Kidney (tissue), 22 donors: ENCODE measurements at places on chromosomes 6 and 20. TPM values are rescaled to one million over a fixed set of nuclear protein-coding genes. Genes with fewer than 3 reads are reported as not detected.
A peak's percentile ranks its signal among the peaks of the same experiment; 100 is the strongest.

DNA sequence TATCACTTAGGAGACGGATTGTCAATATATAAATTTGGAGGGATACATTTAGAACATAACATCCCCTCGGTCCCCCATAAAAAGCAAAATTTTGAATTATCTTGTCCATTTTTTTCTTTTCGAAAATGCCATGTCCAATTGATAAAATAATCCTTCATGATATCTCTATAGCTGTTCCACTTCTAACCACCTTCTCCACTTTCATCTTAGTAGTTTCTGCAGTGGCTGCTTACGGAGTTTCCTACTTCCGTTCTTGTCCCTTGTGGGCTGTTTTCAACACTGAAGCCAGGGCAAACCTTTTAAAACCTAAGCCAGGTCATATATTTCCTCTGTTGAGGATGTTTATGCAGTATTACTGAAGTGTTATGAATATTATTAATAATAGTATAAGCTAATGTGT, 37.9 kb downstream of the KCNQ5 start:
- no peak for DNase-seq
- H3K36me3 ChIP-seq = no peaks in the 10 kb centered on the region
- no peak overlapping the region for H3K27ac ChIP-seq
- no peak overlapping the region for H3K4me3 ChIP-seq
- H3K27me3 ChIP-seq = no peaks in the 10 kb centered on the region
- H3K4me1 ChIP-seq = no peaks in the 10 kb centered on the region

GRCh38 chr6:81366972-81367371, 385.5 kb downstream of the TENT5A start:
- no peak overlapping the region for H3K27ac ChIP-seq
- H3K36me3 ChIP-seq = no peaks in the 10 kb centered on the region
- H3K27me3 ChIP-seq = no peaks in the 10 kb centered on the region
- DNase-seq = no peak
- no peak overlapping the region for H3K4me3 ChIP-seq

GRCh38 chr6:21885111-21885510, 291.6 kb downstream of the SOX4 start:
- peaks cover 9% of the 10 kb centered on the region for H3K4me1 ChIP-seq
- no peaks in the 10 kb centered on the region for H3K36me3 ChIP-seq
- DNase-seq = no peak

GRCh38 chr20:19633985-19634384, 124.1 kb upstream of the RIN2 start:
- H3K36me3 ChIP-seq = no peaks in the 10 kb centered on the region
- no peak overlapping the region for H3K4me3 ChIP-seq
- peak; percentile 22 for DNase-seq
- no peaks in the 10 kb centered on the region for H3K27me3 ChIP-seq

- no peak for DNase-seq
- H3K4me1 ChIP-seq = peaks cover 10% of the 10 kb centered on the region
- H3K27me3 ChIP-seq = no peaks in the 10 kb centered on the region
Measured at GRCh38 chr20:62780696-62781095, 15.6 kb upstream of the MRGBP start.

DNA sequence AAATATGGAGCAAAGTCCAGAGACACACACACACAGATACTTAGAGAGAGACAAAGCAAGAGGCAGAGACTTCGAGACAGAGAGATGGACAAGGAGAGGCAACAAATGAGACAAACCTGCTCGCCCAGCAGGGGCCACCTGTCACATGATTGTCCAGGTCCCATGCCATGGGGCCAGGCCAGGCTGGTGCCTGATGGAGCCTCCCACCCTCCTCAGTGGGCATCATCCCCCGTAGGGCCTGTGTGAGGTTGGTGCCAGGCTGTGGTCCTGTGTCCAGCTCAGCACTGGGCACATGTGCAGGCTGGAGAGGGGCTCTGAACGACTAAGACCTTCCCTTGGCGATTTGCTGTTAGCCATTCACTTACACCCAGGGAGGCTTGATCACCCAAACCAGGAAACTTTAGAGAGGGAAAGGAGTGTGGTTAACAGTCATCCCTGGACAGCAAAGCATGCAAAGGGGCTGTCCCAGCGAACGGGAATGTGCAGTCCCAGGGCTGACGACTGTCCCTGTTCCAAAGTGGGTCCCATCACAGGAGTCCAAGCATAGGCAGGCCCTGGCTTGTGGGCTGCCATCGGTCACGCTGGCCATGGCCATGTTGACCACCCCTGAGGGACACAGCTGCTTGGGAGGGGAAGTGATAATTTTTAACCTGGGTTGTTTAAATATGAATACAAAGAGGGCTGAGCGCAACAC, 38.4 kb upstream of the PHACTR3 start:
- H3K27ac ChIP-seq = no peak overlapping the region
- no peaks in the 10 kb centered on the region for H3K4me1 ChIP-seq
- no peak overlapping the region for H3K4me3 ChIP-seq
- H3K27me3 ChIP-seq = no peaks in the 10 kb centered on the region
- no peak for DNase-seq
- H3K36me3 ChIP-seq = no peaks in the 10 kb centered on the region

DNA sequence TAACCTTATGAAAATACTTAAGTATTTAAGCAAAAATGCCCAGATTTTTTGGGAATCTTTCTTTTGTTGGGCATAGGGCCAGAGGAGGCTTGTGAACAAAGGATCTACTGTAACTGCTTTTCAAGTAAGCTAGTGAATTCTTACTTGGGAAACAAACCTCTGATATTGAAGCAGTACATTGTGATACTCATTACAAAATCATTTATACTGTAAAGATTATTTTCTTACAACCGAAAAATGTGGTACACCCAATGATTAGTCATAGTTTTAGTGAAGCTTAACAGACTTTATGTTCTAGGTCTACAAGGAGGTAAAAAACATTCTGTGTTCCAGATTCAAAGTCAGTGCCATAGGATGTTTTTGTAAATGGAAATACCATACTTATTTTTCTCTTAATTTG, 272.9 kb upstream of the KCNQ5 start:
- H3K4me1 ChIP-seq = no peaks in the 10 kb centered on the region
- H3K27me3 ChIP-seq = no peaks in the 10 kb centered on the region

- no peak for DNase-seq
- peaks cover 16% of the 10 kb centered on the region for H3K4me1 ChIP-seq
- H3K27me3 ChIP-seq = no peaks in the 10 kb centered on the region
- no peaks in the 10 kb centered on the region for H3K36me3 ChIP-seq
Measured at GRCh38 chr6:37092923-37093727, 76.8 kb upstream of the PIM1 start.

- no peaks in the 10 kb centered on the region for H3K36me3 ChIP-seq
- DNase-seq = no peak
- no peak overlapping the region for H3K4me3 ChIP-seq
Measured at GRCh38 chr6:125714441-125715090, 34.9 kb upstream of the HEY2 start.

DNA sequence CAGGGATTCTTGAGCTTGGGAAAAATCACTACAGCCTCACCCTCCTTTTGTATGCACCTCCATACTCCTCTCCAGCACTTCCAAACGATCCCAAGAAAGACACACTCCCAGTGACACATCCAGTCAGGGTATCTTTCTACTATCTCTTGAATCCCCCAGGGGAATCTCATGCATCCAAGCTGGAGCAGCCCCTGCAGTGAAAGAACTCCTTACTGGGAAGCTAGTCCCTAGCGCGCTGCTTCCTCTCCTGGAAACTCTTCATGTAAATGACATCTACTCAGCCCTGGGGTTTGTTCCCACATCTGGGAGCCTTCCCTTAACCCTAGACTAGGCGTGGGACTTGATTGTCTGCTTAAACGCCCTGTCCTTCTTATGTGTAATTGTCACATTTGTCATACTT, 329.1 kb upstream of the QKI start:
- no peak overlapping the region for H3K4me3 ChIP-seq
- no peak overlapping the region for H3K27ac ChIP-seq
- H3K27me3 ChIP-seq = no peaks in the 10 kb centered on the region

DNA sequence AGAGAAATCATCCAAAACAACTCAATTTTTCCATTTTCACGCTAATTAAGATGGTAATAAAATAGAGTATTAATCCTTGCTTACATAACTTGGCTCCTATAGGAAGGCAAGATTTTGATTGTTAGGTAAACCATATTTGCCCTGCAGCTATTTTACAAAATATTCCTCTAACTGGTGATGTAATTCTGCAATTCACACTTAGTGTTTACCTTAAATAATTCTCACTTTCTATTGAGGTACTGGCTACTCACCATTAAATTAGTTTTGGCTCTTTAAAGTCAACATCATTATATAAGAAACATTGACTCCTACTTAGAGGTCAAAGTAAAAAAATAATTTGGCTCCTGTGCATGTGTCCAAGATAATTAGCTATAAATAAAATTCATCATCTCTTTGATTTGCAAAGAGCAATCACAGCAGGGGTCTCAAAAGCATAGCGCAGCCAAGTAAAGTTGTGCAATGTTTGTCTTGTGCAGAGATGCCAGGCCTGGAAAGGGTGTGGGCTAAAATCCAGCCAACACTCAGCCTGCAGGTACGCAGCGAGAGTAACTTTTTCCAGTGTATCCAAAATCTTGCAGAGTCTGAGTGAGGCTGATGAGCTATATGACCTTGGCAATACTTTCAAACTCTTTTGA, 501.2 kb downstream of the MMUT start:
- DNase-seq = no peak
- no peaks in the 10 kb centered on the region for H3K4me1 ChIP-seq
- no peaks in the 10 kb centered on the region for H3K27me3 ChIP-seq
- H3K27ac ChIP-seq = no peak overlapping the region
- H3K36me3 ChIP-seq = no peaks in the 10 kb centered on the region
- no peak overlapping the region for H3K4me3 ChIP-seq

- no peak overlapping the region for H3K27ac ChIP-seq
- H3K36me3 ChIP-seq = peaks cover 2% of the 10 kb centered on the region
- no peaks in the 10 kb centered on the region for H3K27me3 ChIP-seq
Measured at GRCh38 chr20:47183367-47183766, 173.1 kb downstream of the ZMYND8 start.

DNA sequence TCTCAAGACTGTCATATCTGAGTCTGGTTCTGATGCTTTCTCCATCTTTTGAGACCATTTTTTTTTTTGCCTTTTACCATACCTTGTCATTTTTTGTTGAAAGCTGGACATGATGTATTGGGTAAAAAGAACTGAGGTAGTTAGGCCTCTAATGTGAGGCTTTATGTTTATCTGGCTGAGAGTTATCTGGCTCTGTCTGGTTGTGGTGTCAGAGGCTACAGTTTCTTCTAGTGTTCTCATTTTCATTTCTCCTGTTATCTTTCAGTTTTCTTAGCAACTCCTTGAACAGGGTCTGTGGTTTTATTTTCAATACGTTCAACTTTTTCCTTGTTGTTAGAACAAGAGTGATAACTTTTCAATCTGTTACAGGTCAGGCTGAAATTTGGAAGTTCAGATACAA, 49.2 kb upstream of the ATXN1 start:
- no peaks in the 10 kb centered on the region for H3K27me3 ChIP-seq
- H3K4me3 ChIP-seq = no peak overlapping the region
- H3K27ac ChIP-seq = no peak overlapping the region
- H3K4me1 ChIP-seq = peaks cover 3% of the 10 kb centered on the region
- H3K36me3 ChIP-seq = no peaks in the 10 kb centered on the region

DNA sequence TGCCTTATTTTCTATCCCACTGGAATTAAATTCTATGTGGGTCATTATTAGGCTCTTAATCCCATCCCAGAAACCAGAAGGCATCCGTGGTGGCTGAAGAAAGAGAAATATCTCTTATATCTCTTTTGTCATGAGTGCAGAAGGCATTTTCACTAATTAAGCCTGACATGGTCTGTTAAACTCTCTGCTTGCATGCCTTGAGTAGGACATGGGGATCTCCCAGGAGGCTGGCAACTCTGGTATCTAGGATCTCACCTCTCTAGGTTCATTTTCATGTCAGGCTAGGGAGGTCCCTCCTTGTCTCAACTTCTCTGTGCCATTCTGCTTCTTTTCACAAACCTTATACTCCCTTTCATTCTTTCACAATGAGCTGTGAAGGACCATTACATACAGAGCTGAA, 25.3 kb upstream of the GPR63 start:
- no peak for DNase-seq
- no peak overlapping the region for H3K4me3 ChIP-seq
- no peaks in the 10 kb centered on the region for H3K4me1 ChIP-seq
- H3K27me3 ChIP-seq = no peaks in the 10 kb centered on the region

GRCh38 chr6:166561771-166562359, 24.6 kb downstream of the RAMACL start:
- H3K36me3 ChIP-seq = no peaks in the 10 kb centered on the region
- H3K27ac ChIP-seq = no peak overlapping the region
- H3K4me3 ChIP-seq = no peak overlapping the region
- H3K4me1 ChIP-seq = peaks cover 3% of the 10 kb centered on the region

DNA sequence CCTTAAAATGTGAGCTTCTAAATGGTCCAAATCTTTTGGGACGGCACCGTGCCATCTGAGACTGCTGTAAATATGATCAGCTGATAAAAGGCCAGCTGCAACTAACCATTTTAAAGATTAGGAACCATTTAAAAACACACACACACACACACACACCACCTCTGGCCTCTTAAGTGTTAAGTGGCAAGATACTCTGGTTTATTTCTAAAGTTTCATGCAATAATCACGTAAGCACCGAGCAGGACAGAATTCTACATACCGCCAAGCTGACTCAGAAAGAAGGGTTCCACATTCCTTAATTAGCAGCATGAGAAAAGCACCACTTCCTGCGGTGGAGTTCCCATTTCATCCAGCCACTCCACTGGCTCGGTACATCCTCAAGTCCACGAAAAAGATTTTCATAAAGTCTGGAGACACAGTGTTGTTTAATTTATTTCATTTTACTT, 17.8 kb upstream of the ZNF217 start:
- no peak for DNase-seq
- H3K4me3 ChIP-seq = no peak overlapping the region
- peak overlapping the region; percentile 11 for H3K27ac ChIP-seq
- no peaks in the 10 kb centered on the region for H3K27me3 ChIP-seq
- H3K36me3 ChIP-seq = no peaks in the 10 kb centered on the region
- H3K4me1 ChIP-seq = no peaks in the 10 kb centered on the region

- H3K27me3 ChIP-seq = no peaks in the 10 kb centered on the region
- no peak overlapping the region for H3K27ac ChIP-seq
- no peaks in the 10 kb centered on the region for H3K36me3 ChIP-seq
- no peak overlapping the region for H3K4me3 ChIP-seq
- no peak for DNase-seq
- H3K4me1 ChIP-seq = no peaks in the 10 kb centered on the region
Measured at GRCh38 chr6:44481760-44482159, 94.3 kb downstream of the CDC5L start.

DNA sequence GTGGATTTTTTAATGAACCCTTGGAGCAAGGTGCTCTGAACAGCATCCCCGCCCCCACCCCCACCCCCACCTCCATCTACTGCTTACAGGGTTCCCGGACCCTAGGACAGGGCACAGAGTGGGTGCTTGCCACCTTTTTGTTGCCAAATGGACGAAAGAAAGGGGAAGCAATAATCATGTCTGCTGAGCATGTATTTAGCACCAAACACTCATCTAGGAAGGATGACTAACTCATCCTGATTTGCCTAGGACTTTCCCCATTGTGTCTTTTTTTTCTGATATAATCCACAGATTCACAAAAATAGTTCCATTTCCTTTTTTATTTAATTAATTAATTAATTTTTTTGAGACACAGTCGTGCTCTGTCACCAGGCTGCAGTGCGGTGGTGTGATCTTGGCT, 1.2 kb upstream of the PLTP start:
- H3K4me3 ChIP-seq = no peak overlapping the region
- H3K36me3 ChIP-seq = no peaks in the 10 kb centered on the region
- H3K27ac ChIP-seq = no peak overlapping the region

The CENPW gene
- 2.6 TPM for polyA plus RNA-seq

The PCED1A gene
- polyA plus RNA-seq = 43.6 TPM

The GPLD1 gene
- 0.41 TPM for polyA plus RNA-seq

The TCF21 gene
- polyA plus RNA-seq = 28.8 TPM

The TP53TG5 gene
- not detected for polyA plus RNA-seq

The SEMG1 gene
- polyA plus RNA-seq = not detected

The PSMB8 gene
- 90.6 TPM for polyA plus RNA-seq

The FAM83C gene
- polyA plus RNA-seq = not detected

The PHF1 gene
- polyA plus RNA-seq = 87.6 TPM

The PXT1 gene
- polyA plus RNA-seq = not detected

The PLN gene
- polyA plus RNA-seq = 22.7 TPM
